CD14-positive monocyte (primary cell): ENCODE measurements at places on chromosomes 3 and 15. TPM values are rescaled to one million over a fixed set of nuclear protein-coding genes. Genes with fewer than 3 reads are reported as not detected.

Gene CMSS1
- 2.2 TPM for polyA plus RNA-seq

Gene ALG3
- polyA plus RNA-seq, result 56.4 TPM

Gene CHDH
- polyA plus RNA-seq, result not detected

Gene CD200
- polyA plus RNA-seq, result not detected

Gene ERC2
- polyA plus RNA-seq, result not detected

Gene TYRO3
- polyA plus RNA-seq, result 0.09 and 0.42 TPM in 2 replicates

Gene ALDH1L1
- polyA plus RNA-seq, result not detected

Gene DNAH12
- polyA plus RNA-seq, result not detected

Gene CCR3
- polyA plus RNA-seq, result 0.22 and 0.44 TPM in 2 replicates

Gene DAZL
- polyA plus RNA-seq, result not detected

Gene MESP2
- 0.05 TPM in 1 of 2 replicates, not detected in the other for polyA plus RNA-seq

Gene BDH1
- polyA plus RNA-seq, result 5.3 TPM

Gene GOLGA8G
- not detected in 2 replicates for polyA plus RNA-seq

Gene GOLGA8T
- 0.11 and 0.27 TPM in 2 replicates for polyA plus RNA-seq

Gene KLHL40
- not detected for polyA plus RNA-seq

Gene ARHGAP11A
- 0.25 and 0.91 TPM in 2 replicates for polyA plus RNA-seq

Gene CNTN3
- not detected in 2 replicates for polyA plus RNA-seq

Gene COL8A1
- polyA plus RNA-seq, result not detected

Gene MGLL
- polyA plus RNA-seq, result 4.4 TPM

Gene CYP8B1
- polyA plus RNA-seq, result not detected

Gene OIP5
- 0.22 TPM for polyA plus RNA-seq

Gene CKMT1B
- not detected in 2 replicates for polyA plus RNA-seq

Gene GALNT15
- not detected for polyA plus RNA-seq

Gene TLR9
- not detected for polyA plus RNA-seq

Gene SLC28A1
- not detected for polyA plus RNA-seq

Gene TMC3
- polyA plus RNA-seq, result not detected

Gene KBTBD8
- 3.0 TPM for polyA plus RNA-seq

Gene CCR9
- not detected for polyA plus RNA-seq

Gene FAM3D
- polyA plus RNA-seq, result 1.9 TPM

Gene GASK1A
- 0.10 and 0.13 TPM in 2 replicates for polyA plus RNA-seq

Gene VPS18
- 12.1 and 13.0 TPM in 2 replicates for polyA plus RNA-seq

Gene MRPS22
- 43.2 TPM for polyA plus RNA-seq

Gene SNTN
- polyA plus RNA-seq, result not detected

Gene LRRIQ4
- polyA plus RNA-seq, result not detected

Gene MAP6D1
- not detected for polyA plus RNA-seq

Gene LPCAT4
- 30.7 and 39.5 TPM in 2 replicates for polyA plus RNA-seq

Gene TIMMDC1
- polyA plus RNA-seq, result 28.8 and 34.1 TPM in 2 replicates

Gene GPR149
- polyA plus RNA-seq, result not detected in 2 replicates

Gene PROK2
- 25.4 TPM for polyA plus RNA-seq

Gene TM4SF18
- not detected for polyA plus RNA-seq

Gene GPR176
- polyA plus RNA-seq, result 0.18 TPM
